ENCODE measurements at places on chromosomes 4 and X. TPM values are rescaled to one million over a fixed set of nuclear protein-coding genes. Genes with fewer than 3 reads are reported as not detected.

ABLIM2 gene
- 0.38 TPM for total RNA-seq

DCTD gene
- 77.2 TPM for total RNA-seq

TMEM47 gene
- 0.77 TPM for total RNA-seq

ACTRT1 gene
- not detected for total RNA-seq

AADAT gene
- 8.7 TPM for total RNA-seq

LDB2 gene
- total RNA-seq = not detected

THAP6 gene
- total RNA-seq = 5.2 TPM

PPEF2 gene
- not detected for total RNA-seq

JADE3 gene
- total RNA-seq = 11.8 TPM

ZMAT1 gene
- total RNA-seq = 0.06 TPM

STK32B gene
- total RNA-seq = 22.0 TPM

CTSO gene
- total RNA-seq = 0.82 TPM

KCND1 gene
- total RNA-seq = 1.1 TPM

FMR1NB gene
- not detected for total RNA-seq

POU3F4 gene
- not detected for total RNA-seq

GPAT3 gene
- total RNA-seq = 48.2 TPM

FAM9C gene
- not detected for total RNA-seq

STOX2 gene
- total RNA-seq = 2.1 TPM

WDR17 gene
- total RNA-seq = 1.8 TPM

PAGE5 gene
- not detected for total RNA-seq

ASB12 gene
- not detected for total RNA-seq

ARMCX2 gene
- total RNA-seq = not detected

MSX1 gene
- total RNA-seq = 11.6 TPM

SLC10A6 gene
- total RNA-seq = not detected

HTR2C gene
- total RNA-seq = not detected

TCEAL6 gene
- total RNA-seq = not detected

TTC29 gene
- not detected for total RNA-seq

SULT1B1 gene
- not detected for total RNA-seq

HELT gene
- total RNA-seq = not detected

ARHGAP10 gene
- 17.2 TPM for total RNA-seq

SPINK2 gene
- total RNA-seq = not detected

PAK3 gene
- not detected for total RNA-seq

PLP1 gene
- total RNA-seq = not detected

FAM193A gene
- 8.9 TPM for total RNA-seq

HDAC6 gene
- 31.0 TPM for total RNA-seq

NFXL1 gene
- 8.1 TPM for total RNA-seq

FANCB gene
- total RNA-seq = 2.7 TPM

SLC38A5 gene
- 0.07 TPM for total RNA-seq

F11 gene
- not detected for total RNA-seq

ZNF185 gene
- total RNA-seq = 6.5 TPM

REELD1 gene
- total RNA-seq = not detected

PWWP3B gene
- total RNA-seq = not detected

RHOXF1 gene
- not detected for total RNA-seq

VCX3A gene
- not detected for total RNA-seq
